Naive thymus-derived CD4-positive, alpha-beta T cell (primary cell): ENCODE measurements at places on chromosomes 11 and 22. TPM values are rescaled to one million over a fixed set of nuclear protein-coding genes. Genes with fewer than 3 reads are reported as not detected.

RBMXL2 gene
- total RNA-seq, result not detected

KRTAP5-9 gene
- 0.43 TPM for total RNA-seq

PTPN5 gene
- total RNA-seq, result not detected

STK33 gene
- total RNA-seq, result 1.2 TPM

MUC6 gene
- not detected for total RNA-seq

APOA4 gene
- total RNA-seq, result not detected

DNA sequence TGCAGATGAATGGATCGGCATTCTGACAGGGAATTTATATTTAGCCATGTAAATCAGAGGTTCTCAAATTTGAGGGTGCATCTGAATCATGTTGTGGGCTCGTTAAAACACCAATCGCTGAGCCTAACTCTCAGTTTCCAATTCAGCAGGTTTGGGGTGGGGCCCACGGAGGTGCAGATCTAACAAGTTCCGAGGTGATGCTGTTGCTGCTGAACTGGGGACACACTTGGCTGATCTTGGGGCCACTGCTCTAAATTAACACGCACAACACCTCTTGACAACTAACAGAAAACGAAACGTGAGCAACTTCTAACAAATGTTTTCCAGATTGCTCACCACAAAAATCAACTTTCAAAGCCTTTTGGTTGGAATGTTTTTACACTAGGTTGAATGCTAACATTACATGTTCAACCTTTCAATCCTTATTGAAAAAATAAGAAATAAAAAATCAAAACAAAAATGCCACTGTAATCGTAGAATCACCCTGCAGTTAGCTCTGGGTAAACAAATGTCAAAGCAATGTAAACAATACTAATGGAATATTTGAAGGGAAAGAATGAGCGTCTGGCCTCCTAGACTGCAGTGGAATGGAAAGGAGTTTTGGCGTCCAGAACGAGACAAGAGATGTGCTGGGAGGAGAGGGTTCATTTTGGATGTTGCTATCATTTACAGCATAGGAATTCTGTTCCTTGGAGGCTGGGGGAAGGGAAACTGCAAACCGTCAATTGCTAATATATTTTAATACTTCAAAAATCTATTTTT is 68.3 kb upstream of the SLC6A5 start:
- no peaks in the 10 kb centered on the region for H3K27me3 ChIP-seq
- no peaks in the 10 kb centered on the region for H3K36me3 ChIP-seq
- no peak overlapping the region for H3K4me3 ChIP-seq
- no peak for DNase-seq

- no peaks in the 10 kb centered on the region for H3K4me1 ChIP-seq
- DNase-seq, result no peak
- no peaks in the 10 kb centered on the region for H3K27me3 ChIP-seq
- no peak overlapping the region for H3K27ac ChIP-seq
These were observed 8.8 kb downstream of the ARCN1 start for GRCh38 chr11:118581057-118581456.

DNA sequence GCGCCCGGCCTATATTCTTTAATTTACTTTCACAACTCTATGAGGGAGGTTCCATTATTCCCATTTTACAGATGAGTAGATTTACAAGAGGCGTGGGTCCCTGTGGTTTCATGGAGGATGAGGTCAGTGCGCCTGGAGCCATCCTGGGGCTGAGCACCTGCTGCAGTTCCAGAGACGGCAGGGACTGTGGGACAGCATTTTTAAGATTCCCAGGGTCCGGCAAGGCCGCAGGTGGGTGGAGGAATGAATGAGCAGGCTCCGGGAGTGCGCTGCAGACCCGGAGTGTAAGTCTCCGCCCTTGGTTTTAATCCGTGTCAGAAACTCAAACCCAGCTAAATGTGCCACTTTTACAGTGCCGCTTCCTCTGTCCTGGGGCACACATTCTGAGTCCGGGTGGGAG is 4.1 kb upstream of the CHRM1 start:
- no peak overlapping the region for H3K4me3 ChIP-seq
- H3K27ac ChIP-seq, result no peak overlapping the region
- H3K4me1 ChIP-seq, result peaks cover 9% of the 10 kb centered on the region
- no peaks in the 10 kb centered on the region for H3K27me3 ChIP-seq
- DNase-seq, result no peak

DNA sequence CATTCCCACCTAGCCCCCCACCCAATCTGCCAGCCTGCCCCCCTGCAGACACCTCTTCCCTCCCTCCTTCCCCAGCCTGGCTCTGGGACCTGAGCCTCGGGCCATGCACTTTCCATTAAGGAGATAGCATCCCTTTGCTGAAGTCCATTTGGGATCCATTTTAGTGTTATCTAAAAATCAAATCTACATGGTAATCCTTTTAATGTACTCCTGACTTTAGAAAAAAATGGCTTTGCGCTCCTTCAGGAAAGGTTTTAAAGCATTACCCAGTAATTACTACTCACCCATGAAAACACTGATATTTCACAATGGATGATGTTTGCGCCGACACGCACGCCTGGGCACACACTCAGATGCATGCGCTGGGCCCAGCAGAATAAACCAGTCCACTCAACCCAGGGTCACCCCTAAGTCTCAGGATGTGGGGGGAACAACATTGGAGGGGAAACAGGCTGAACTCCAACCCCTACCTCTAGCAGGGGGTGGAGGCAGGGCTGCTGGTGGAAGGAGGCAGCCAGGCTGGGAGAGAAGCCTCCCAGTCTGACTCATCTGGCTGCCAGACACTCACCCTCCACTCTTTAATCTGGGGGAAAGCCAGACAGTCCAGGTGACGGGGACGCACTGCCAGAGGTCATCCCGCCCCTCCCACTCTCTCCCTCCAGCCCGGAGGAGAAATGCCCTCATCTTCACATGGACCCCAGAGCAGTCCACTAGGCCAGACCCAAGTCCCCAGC is 29.8 kb downstream of the LMO1 start:
- H3K4me3 ChIP-seq, result no peak overlapping the region
- H3K4me1 ChIP-seq, result no peaks in the 10 kb centered on the region
- no peak for DNase-seq
- no peak overlapping the region for H3K27ac ChIP-seq
- H3K36me3 ChIP-seq, result no peaks in the 10 kb centered on the region
- H3K27me3 ChIP-seq, result no peaks in the 10 kb centered on the region

GRCh38 chr11:70031631-70032469 is 46.3 kb upstream of the ANO1 start:
- H3K27me3 ChIP-seq, result peaks cover 3% of the 10 kb centered on the region
- no peaks in the 10 kb centered on the region for H3K36me3 ChIP-seq
- H3K4me1 ChIP-seq, result no peaks in the 10 kb centered on the region
- H3K27ac ChIP-seq, result no peak overlapping the region
- DNase-seq, result no peak
- no peak overlapping the region for H3K4me3 ChIP-seq

DNA sequence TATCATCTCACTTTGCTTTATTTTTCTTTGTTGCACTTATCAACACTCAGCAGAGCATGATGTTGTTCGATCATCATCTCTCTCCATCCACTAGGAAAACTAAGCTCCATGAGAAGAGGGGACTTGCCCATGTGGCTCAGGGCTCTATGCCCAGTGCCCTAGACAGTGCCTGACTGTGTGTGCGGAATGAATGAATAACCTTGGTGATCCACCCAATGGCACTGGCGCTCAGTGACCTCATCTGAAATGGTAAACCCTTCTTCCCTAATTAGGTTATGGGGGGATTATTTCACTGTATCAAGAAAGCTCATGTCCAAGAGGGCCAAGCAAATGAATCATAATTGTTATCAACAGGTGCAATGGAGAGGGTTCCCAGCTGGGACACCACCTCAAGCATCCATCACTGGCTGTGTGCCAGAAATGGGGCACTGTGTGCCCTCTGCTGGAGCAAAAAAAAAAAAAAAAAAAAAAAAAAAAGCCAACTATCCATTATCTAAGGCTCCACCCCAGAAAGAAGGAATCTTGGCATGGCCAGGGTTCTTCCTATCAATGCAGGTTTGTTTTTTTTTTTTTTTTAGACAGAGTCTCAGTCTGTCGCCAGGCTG is 172.6 kb downstream of the LARGE1 start:
- no peak overlapping the region for H3K4me3 ChIP-seq
- no peak overlapping the region for H3K27ac ChIP-seq
- no peak for DNase-seq
- no peaks in the 10 kb centered on the region for H3K27me3 ChIP-seq
- H3K36me3 ChIP-seq, result no peaks in the 10 kb centered on the region
- H3K4me1 ChIP-seq, result no peaks in the 10 kb centered on the region

DNA sequence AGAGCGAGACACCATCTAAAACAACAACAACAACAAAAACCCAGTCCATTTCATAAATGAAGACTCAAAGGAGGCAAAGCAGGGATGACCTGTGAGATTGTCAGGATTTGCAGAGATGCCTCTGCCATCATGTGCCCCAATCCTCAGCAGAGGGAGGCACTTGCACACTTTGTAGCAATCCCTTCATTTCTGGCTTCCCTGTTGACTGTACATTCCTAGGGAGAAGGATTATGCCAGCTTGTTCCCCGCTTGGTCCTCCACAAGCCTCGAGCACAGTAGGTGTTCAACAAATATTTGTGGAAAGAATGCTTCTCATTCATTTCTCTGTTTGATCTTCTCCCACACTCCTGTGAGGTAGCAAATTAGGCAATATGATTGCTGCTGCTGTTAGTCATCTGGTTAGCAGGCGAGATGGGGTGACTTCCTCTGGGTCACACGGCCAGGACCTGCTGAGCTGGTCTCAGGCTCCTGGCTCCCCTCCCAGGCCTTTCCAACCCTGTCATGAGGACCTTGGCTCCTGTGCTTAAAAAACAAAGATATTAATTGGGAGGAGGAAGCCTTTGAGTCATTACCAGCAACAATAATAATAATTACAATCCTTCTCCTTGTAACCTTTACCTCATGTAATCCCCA is 34.1 kb downstream of the LIF start:
- H3K4me1 ChIP-seq, result no peaks in the 10 kb centered on the region
- no peak overlapping the region for H3K27ac ChIP-seq
- no peaks in the 10 kb centered on the region for H3K36me3 ChIP-seq
- no peak overlapping the region for H3K4me3 ChIP-seq
- DNase-seq, result no peak

DNA sequence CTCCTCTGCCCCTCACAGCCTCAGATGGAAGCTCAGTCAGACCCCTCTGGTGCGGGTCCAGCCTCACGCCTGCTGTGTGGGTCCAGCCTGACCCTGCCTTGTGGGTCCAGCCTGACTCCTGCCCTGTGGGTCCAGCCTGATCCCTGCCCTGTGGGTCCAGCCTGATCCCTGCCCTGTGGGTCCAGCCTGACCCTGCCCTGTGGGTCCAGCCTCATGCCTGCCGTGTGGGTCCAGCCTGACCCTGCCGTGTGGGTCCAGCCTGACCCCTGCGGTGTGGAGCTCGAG is 445.3 kb downstream of the BRD1 start:
- H3K4me1 ChIP-seq, result no peaks in the 10 kb centered on the region
- H3K4me3 ChIP-seq, result no peak overlapping the region
- no peaks in the 10 kb centered on the region for H3K36me3 ChIP-seq
- H3K27ac ChIP-seq, result no peak overlapping the region
- H3K27me3 ChIP-seq, result no peaks in the 10 kb centered on the region

GRCh38 chr11:74206746-74207145 is 35.7 kb downstream of the PPME1 start:
- no peak for DNase-seq
- H3K4me1 ChIP-seq, result no peaks in the 10 kb centered on the region
- H3K27me3 ChIP-seq, result no peaks in the 10 kb centered on the region

GRCh38 chr11:76834151-76834550 is 26.6 kb upstream of the ACER3 start:
- no peaks in the 10 kb centered on the region for H3K4me1 ChIP-seq

GRCh38 chr11:121482231-121483129 is 29.7 kb upstream of the SORL1-AS1 start:
- peaks cover 25% of the 10 kb centered on the region for H3K4me1 ChIP-seq
- H3K27ac ChIP-seq, result peak overlapping the region; percentile 61
- peak; percentile 72 for DNase-seq
- H3K4me3 ChIP-seq, result peak overlapping the region; percentile 30

- no peaks in the 10 kb centered on the region for H3K4me1 ChIP-seq
- no peak for DNase-seq
- H3K27me3 ChIP-seq, result no peaks in the 10 kb centered on the region
- H3K36me3 ChIP-seq, result no peaks in the 10 kb centered on the region
- H3K27ac ChIP-seq, result no peak overlapping the region
These were observed 185.4 kb upstream of the CNTN5 start for GRCh38 chr11:98835335-98835734.

GRCh38 chr11:117838901-117839300 is 14.4 kb upstream of the FXYD2 start:
- DNase-seq, result no peak

- no peaks in the 10 kb centered on the region for H3K4me1 ChIP-seq
- DNase-seq, result no peak
- no peaks in the 10 kb centered on the region for H3K27me3 ChIP-seq
These were observed 163.8 kb downstream of the SWAP70 start for GRCh38 chr11:9827708-9828107.

GRCh38 chr11:97764605-97765004 is 1256.1 kb upstream of the CNTN5 start:
- no peak overlapping the region for H3K27ac ChIP-seq
- H3K4me1 ChIP-seq, result no peaks in the 10 kb centered on the region

DNA sequence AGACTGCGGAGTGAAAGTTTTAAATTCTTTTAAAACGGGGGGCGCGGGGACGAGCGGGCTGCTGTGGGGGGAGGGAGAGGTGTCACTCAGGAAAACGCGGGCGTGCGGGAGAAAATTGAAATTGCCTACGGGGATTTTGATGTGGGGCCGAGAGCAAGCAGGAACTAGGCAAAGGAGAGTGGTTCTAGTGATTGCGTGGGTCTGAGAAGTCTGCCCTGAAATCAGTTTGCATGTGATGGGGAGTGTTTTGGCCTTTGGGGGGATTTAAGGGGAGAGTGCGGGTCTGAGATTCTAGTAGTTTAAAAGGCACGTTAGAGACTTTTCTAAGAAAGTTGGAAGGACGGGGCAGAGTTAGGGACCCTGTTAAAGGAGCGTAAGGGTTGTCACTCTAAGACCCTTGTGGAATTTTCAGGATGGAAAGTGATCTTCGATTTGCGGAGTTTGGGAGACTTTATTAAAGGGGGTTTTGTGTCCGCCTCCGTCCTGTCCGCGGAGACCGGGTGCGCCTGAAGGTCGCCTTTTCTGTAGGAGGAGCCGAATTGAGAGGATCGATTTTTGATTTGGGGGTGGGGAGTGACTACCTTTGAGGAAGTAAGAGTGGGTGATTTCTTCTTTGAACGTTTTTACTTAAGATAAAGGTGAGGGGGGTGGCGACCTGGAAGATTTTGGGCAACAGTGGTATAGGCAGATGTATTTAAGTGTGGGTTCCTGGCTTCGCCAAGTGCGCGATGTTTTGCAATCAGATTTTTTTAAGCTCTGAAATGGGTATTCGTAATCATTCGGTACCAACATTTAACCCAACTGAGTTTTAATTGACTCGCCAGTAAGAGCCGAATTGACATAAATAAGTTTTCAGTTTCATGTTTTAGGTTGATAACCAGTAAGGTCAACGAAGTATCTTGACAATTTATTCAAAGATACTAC is 1.1 kb downstream of the EED start:
- peak overlapping the region; percentile 97 for H3K27ac ChIP-seq
- peak; percentile 31 for DNase-seq
- peak overlapping the region; percentile 100 for H3K4me3 ChIP-seq
- H3K27me3 ChIP-seq, result no peaks in the 10 kb centered on the region
- H3K36me3 ChIP-seq, result no peaks in the 10 kb centered on the region
